ENCODE measurements at places on chromosomes 2 and 18.

DNA sequence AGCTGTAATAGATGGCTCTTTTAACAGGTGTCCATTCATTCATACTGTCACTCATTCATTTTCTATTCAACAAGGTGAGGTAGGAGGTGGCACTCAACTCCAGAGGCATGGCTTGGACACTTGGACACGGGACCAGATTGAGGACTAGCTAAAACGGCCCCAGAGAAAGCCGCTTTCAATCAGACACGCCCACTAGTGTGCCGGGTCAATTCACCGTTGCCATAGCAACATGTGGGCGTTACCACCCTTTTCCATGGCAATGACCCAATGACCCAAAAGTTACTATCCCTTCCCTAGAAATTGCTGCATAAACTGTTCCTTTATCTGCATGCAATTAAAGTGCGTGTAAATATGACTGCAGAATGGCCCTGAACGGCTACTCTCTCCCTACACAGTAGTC lies 49.2 kb upstream of the LGALSL start:
- DNase-seq = no peak

DNA sequence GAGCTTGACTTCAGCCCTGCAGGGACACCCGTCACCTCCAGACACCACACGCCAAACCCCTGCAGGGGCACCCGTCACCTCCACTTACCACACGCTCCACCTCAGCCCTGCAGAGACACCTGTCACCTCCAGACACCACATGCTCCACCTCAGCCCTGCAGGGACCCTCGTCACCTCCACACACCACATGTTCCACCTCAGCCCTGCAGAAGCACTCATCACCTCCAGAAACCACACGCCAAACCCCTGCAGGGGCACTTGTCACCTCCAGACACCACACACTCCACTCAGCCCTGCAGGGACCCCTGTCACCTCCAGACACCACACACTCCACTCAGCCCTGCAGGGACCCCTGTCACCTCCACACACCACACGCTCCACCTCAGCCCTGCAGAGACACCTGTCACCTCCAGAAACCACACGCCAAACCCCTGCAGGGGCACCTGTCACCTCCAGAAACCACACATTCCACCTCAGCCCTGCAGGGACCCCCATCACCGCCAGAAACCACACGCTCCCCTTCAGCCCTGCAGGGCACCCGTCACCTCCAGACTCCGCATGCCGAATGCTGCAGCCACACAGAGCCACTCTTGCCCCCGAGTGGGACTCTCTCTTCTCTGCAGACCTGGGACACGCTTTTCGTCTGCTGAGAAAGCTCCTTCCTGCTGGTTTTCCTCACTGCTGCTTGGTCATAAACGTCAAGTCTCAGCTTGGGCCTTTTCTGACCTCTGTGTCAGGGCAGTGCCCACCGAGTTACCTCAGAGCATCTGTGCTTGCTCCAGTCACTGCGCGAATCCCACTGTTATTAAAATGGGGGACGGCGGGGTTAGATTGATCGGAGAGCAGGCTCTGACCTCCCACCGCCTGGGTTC lies 77.5 kb upstream of the SALL3 start:
- no peak for DNase-seq

DNA sequence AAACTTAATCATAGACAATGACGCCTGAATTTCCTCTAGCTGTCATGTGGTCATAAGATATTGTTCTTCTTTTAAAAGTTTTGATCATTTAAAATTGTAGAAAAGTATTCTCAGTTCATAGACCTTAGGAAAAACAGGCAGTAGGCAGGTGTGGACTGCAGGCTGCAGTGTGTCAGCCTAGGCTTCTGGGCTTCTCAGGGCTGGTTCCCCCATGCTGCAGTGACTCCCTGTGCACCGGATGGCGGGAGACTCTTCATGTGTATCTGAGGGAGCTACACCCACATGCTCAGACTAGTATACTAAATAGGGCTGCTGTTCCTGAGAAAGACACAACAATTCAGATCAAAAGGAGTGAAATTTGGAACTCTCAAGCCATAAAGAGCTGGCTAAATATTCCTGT lies 72.4 kb downstream of the PXDN start:
- no peak for DNase-seq

- DNase-seq = no peak
These were observed 67.9 kb downstream of the DGKD start for GRCh38 chr2:233422050-233422639.

GRCh38 chr2:57370882-57371585 lies 675.6 kb upstream of the VRK2 start:
- no peak for DNase-seq

DNA sequence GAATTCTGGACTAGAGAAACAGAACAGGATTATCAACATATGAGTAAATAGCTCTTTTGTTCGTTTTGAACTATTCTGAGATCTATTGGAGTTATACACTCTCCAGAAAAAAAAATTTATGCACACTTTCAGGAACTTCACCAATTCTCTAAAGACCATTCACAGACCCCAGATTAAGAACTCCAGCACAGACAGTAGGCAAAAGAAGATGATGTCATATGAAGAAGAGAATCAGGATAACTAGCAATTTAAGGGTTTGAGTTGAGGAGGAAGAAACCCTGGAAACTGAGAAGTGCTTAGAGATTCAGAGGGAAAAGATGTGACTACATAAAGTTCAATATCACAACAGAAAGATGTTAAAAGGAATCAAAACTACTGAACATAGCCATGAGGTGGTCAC lies 69.9 kb downstream of the SIGLEC15 start:
- DNase-seq = no peak

Data from anterior cingulate cortex (tissue), 58 donors.